ENCODE measurements at places on chromosomes 13 and 19.

DNA sequence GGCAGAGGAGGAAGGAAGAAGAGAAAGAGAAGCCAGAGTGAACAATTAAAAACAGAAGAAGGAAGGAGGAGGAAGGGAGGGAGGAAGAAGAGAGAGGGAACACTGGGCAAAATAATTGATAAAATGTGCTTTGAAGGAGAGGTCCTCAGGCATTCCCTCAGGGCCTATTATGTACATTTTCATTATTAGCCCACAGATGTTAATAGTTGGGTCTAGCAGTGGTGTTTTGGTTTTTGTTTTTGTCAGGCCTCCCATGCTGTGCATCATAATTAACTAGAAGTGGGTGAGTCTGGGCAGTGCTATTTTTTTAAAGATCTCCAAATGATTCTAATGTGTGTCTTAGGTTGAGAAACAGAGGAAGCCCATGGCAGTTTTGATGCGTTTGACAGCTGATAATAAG is 178.1 kb downstream of the TDRD3 start:
- DNase-seq, result no peak

- no peak for DNase-seq
Observed at GRCh38 chr13:49098198-49098597, 121.9 kb upstream of the MLNR start.

- DNase-seq, result no peak
Observed at GRCh38 chr13:48220981-48221685, 11.9 kb upstream of the ITM2B start.

GRCh38 chr13:95155504-95155903 is 145.7 kb downstream of the ABCC4 start:
- no peak for DNase-seq

GRCh38 chr19:50461066-50461875 is 15.0 kb upstream of the EMC10 start:
- peak; percentile 13 for DNase-seq

DNA sequence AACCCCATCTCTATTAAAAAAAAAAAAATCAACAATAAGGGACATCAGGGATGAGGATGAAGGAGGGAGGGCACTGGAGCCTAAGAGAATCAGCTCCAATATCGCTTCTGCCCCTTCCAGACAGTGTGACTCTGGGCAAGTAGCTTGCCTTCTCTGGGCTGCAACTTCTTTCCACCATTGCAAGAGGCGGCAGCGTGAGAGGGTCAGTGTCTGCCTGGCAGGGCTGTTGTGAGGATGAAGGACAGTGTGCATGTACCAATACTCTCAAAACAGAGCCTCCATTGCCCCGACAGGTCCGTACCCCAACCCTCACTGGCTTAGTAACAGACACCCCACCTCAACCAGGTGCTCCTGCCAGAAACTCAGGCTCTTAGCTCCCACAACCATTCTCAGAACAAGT is 15.3 kb upstream of the LENG8 start:
- no peak for DNase-seq

DNA sequence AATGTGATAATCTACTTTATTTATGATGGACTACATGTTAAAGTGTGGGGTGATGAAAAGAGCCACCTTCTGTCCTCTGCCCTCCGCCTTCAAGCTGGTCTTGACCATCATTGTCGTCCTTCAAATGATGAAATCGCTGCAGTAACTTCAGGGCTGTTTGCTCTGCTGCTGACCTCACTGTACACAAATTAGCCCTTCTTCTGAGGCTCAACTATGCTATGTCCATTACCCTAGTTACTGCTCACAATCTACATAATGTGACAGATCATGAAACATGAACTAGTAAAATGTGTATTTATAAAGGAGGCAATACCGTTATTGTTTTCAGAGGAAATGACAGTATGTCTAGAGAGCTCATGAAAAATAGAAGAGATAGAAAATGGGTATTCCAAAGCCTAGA is 145.9 kb downstream of the RFC3 start:
- DNase-seq, result no peak

- DNase-seq, result no peak
Observed at GRCh38 chr19:29040951-29041350, 172.0 kb downstream of the UQCRFS1 start.

DNA sequence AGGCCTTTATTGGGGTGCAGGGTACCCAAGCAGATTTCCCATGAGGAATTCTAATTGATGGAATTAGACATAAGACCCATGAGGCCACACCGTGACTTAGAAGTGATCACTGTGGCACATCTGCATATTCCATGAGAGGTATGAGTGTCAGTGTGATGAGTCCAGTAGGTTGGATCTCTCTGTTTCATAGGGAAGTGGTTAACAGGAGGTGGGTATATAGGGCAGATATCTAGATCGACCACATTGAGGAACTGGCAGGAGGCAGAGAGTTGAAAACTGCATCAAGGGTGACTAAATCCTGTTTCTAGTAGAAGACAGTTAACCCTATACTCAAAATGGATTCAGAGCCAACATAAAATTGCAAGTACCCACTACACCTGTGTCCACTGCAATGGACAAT is 68.6 kb upstream of the MIR17HG start:
- DNase-seq, result no peak

DNA sequence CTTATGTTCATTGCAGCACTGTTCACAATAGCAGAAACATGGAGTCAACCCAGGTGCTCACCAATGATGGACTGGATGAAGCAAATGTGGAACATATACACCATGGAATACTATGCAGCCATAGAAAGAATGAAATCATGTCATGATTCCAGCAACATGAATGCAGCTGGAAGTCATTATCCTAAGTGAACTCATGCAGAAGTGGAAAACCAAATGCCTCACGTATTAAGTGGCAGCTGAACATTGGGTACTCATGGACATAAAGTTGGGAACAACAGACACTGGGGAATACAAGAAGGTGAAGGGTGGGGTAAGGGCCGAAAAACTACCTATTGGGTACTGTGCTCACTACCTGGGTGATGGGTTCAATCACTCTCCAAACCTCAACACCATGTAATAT is 915.9 kb downstream of the UQCRFS1 start:
- DNase-seq, result no peak

DNA sequence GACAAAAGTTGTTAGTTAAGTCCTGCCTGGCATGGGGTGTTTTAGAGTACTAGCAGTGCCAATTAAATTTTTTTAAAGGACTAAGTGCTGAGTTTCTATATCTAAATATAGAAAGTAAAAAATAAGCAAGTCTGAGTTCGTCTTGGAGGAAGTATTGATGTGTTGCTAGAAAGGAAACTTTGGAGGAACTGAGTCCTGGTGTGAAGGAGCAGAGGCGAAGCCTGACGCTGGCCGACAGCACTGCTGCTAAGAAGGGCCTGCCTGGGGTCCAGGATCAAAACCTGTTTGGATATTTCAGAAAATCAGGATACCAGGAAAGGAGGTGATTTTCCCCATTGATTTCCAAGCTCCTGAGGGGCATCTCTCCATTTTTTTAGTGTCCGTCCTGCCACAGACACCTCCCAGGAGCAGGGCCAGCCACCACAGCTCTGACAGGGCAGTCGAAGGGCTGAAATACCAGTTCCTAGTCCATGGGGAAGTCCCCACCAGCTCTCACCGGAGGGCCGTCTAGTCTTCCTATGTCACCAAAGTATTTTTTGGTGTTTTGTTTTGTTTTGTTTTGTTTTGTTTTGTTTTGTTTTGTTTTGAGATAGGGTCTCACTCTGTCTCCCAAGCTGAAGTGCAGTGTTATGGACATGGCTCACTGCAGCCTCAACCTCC is 38.2 kb upstream of the NPAS1 start:
- no peak for DNase-seq

DNA sequence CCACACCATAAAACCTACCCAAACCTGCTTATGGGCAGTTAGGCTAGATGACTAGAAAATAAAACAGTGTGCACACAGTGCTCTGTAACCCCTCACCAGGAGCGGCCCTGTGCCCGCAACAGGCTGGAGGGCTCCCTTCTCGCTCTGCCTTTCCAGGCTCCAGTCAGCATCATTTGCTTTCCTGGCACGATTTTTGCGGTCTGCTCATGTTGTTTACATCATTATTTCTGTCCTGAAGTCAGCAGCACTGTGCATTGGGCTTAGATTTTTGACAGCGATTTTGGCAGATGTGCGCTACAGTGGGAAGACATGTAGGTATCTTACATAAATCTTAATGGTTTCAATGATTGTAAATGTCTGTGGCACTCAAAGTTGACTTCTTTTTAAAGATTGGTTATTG is 344.0 kb downstream of the MTUS2 start:
- DNase-seq, result no peak

- no peak for DNase-seq
Observed at GRCh38 chr19:35143818-35144217, 763 bp downstream of the FXYD7 start.

GRCh38 chr13:41674246-41674645 is 216.9 kb downstream of the RGCC start:
- no peak for DNase-seq

- no peak for DNase-seq
Observed at GRCh38 chr19:17323964-17324332, 10.7 kb downstream of the ANO8 start.

- no peak for DNase-seq
Observed at GRCh38 chr13:25674371-25674770, 302.6 kb downstream of the ATP8A2 start.

- DNase-seq, result no peak
Observed at GRCh38 chr19:51091895-51092873, 9.5 kb upstream of the KLK14 start.

- DNase-seq, result no peak
Observed at GRCh38 chr19:58555369-58555885, 522 bp upstream of the CHMP2A start.

GRCh38 chr19:48637948-48638830 is 1.0 kb upstream of the DBP start:
- DNase-seq, result peak; percentile 90

DNA sequence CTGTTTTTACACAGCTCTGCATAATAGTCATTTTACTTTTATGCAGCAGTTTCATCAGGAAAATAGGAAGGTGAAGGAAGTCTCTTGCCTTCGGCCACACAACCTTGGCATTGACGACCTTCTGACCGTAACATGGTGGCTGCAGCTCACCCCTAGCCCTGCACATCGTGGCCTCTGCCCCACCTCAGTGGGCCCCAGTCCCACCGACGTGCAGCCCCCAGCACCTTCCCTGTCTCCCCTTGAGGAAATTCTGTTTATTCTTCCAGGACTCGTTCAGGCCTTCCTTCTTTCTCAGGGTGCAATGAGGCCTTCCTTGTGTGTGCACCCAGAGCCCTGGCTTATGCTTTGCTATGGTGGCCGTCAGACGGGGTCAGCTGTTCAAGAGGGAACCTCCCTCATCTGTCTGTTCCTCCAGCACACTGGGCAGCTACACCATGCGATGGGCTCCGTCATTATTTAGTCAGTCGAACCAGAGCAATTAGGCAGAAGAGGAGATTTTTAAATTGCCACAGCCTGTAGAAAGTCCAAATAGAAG is 33.3 kb downstream of the TMEM255B start:
- DNase-seq, result no peak

DNA sequence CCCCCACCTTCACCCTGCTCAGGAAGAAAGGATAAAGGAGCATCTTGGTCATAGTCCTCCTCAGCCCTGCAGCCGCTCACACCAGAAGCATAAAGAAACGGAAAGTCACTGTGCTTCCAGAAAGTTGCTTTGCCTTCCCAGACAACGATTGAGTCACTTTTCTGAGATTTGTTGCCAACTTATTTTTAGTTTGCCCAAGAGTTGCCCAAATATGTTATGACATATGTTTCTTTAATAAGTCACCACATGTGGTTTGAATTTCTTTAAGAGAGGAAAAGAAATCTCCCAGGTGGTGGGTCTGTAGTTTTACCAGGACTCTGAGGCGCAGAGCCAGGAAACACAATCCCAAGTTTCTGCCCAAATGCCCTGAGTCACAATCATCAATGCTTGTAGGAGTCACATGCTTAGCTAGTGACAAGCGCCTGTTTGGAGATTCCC is 63.4 kb upstream of the LRCH1 start:
- DNase-seq, result no peak

DNA sequence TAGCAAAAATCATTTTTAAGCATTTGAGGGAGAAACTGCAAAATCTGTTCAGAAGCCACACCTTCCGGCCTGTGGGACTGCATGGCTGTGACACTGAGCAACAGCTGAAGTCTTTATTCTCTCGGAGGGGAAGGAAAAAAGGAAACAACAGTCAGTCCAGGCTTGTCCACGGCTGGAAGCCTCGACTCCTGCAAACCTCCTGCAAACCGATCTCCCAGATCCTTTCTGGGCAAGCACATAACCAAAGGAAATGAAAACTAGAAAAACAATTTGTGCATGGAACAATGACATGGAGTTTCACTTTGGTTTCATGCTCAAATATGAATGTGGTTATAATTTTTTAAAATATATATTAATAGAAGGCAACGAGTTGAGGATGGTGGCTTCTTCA is 1.0 kb downstream of the COL4A1 start:
- no peak for DNase-seq

DNA sequence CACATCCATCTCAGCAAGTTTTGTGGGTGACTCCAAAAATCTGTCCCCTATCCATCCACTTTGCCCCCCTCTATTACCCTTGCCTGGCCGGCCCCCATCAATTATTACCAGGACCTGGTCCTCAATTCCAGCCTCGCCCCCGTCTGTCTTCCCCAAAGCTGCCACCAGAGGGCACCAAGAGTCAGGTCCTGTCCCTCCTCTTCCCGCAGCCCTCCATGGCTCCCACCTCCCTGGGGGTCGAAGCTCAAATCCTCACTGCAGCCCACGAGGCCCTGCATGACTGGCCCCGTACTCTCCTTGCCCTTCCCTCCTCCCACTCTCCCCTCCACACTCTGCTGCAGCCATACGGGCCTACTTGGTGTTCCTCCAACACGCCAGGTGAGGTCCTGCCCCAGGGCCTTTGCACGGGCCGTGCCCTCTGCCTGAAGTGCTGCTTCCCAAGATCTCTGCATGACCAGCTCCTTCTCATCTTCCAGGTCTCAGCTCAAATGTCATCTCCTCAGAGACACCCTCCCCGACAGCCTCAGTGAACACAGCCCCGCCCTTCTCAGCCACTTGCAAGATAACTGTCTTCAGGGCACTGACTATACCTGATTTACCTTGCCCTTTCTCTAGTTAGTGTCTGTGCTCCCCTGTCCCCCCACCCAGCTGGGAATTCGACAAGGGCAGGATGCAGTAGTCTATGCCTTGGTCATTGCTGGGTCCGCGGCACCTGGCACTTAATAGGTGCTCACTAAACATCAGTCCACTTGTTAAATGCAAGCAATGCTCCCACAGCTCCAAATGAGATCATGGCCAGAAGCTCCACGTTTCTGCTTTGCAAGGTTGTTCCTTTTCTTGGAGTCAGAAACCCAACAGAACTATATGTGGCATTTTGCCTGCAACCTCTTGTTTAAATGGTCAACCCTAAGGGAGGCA is 16.8 kb upstream of the SEMA6B start:
- no peak for DNase-seq

GRCh38 chr19:47019431-47020041 is at the start of gene NPAS1:
Gene NPAS1 (plus strand): TSS chr19:47019837. CDS start chr19:47021048, 1,211 bp downstream.
- no peak for DNase-seq
